ELF-1 (cell line): ENCODE measurements at places on chromosomes 12 and 14.

- DNase-seq: no peak
Observed at GRCh38 chr12:127125607-127126259, 1141.2 kb upstream of the TMEM132C start.

- DNase-seq: no peak
Observed at GRCh38 chr12:132471011-132471857, 18.7 kb upstream of the FBRSL1 start.

DNA sequence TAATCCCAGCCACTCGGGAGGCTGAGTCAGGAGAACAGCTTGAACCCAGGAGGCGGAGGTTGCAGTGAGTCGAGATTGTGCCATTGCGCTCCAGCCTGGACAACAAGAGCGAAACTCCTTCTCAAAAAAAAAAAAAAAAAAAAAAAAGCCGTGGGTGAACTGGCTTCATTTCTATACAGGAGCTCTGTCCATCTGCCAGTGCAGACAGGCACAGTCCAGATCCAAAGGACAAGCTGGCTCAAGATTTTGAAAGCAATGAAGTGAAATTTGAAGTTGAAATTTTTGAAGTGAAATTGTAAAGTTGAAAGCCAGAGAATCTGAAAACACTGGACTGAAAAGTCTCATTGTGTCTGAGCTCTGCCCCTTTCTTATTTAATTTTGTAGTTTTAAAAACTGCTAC, 134.7 kb downstream of the CALM1 start:
- DNase-seq: no peak

DNA sequence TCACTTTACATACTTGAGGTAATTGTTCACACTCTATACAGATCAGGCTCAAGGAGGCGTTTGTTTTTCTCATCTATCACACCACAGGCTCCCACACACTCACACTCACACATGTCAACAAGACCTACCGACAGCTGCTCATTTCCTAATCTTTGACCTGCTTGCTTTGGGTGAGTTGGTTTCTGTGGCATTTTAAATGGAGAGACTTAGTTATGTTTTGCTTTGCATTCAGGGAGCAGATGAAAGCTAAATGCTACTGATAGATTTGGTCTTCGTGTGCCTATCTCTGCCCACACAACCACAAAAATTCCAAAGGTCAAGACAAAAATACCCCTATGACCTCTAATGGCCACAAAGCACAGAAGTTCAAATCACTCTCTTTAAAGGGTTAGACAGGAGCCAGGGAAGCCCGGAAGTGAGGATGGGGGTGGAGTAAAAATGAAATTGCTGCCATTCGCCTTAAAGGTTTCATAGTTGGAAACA, 203.5 kb upstream of the G2E3 start:
- DNase-seq: no peak

DNA sequence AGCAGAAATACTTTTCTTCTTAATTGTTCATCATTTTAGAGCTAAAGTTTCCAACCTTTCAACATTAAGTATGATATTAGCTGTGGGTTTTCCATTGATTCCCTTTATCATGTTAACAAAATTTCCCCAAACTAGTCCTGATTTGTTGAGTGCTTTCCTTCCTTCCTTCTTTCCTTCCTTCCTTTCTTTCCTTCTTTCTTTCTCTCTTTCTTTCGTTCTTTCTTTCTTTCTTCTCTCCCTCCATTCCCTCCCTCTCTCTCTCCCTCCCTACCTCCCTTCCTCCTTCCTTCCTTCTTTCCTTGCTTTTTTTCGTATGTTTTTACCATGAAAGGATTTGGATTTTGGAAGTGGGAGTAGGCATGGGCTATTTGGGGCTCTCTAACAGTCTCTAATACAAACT, 133.5 kb downstream of the LMNTD1 start:
- no peak for DNase-seq

DNA sequence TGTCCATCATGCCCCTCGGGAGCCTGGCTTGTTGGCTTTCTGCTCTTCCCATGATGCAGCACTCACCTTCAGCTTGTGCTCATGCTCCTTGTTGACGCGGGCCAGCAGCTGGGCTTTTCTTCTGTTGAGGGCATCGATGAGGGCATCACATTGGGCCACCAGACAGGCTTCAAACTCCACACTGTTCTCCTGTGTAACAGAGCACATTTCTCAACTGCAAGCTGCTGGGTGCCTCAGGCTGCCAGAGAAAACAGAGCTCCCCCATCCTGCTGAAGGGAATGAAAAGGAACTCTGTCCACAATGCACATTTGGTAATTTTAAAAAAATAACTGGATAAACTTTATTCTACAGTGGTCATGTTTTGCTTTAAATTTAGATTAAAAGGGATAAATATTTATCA, 72.1 kb downstream of the TRIM9 start:
- no peak for DNase-seq

GRCh38 chr12:114687802-114688201, 3.8 kb upstream of the TBX3 start:
- peak; percentile 16 for DNase-seq

DNA sequence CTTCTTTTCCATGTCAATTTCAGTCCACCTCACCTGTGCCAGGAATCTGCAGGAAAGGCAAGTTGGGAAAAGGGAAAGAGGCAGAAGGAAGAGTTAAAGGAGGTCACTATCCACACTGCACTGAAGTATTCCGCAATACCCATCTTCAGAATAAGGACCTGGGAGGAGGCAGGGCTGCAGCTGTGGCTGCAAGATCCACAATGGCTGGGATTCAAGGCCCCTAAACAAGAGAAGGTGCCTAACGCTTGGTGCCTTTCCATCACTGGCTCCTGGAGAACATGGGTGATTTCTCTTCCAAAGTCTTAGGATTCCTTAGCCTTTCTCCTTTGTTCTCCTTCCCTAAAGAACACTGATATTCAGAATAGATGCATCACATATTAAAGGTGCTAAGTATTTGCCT, 204.0 kb downstream of the GRIN2B start:
- no peak for DNase-seq

GRCh38 chr14:92538412-92538985, 24.9 kb downstream of the RIN3 start:
- no peak for DNase-seq

GRCh38 chr12:80242321-80242720, 143.0 kb downstream of the OTOGL start:
- DNase-seq: no peak

DNA sequence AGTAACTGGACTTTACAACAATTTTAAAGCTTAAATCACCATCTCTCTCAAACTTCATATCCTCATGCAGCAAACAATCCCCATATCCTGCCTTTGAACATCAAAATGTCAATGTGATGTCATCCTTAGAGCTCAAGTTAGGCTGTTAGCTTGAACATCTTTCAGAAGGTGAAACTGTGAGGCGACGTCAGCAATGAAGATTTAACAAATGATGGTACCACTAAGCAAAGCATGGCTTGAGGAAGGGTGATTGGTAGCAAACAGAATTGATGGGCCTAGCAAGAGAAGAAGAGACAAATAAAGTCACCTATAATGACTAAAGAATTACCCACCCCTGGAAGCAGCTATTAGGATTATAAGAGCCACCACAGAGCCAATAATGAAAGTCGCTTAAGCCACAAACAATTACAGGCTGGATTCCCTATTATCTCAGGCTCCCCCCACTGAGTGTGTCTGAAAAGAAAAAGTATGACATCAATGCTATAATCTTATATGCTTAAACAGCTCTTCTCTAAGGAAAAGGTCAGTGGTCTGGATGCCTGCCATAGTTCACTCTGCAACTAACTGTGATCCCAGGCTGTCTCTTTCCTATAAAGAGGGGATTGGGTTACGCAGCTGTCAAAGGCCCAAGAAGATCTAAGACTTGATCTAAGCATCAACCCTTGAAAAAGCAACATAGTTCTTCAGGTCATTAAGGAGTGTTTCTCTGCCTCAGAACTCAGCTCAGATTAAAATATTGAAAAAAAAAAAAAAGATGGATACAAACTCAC, 18.1 kb downstream of the EGLN3 start:
- DNase-seq: no peak

DNA sequence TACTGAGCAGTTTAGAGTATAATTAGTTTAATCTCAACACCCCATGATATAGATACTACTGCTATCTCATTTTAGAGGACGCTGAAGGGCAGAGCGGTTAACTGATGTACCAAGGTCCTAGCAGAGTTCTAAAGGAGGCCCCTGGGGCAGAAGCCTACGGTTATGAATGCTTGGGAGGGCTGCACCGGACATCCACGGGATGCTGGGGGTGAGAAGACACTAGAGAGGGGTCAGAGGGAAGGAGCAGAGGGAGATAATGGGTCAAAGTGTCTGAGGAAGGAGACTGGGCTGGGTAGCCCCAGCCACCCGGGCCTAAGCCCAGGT, 1.6 kb upstream of the ACTR6 start:
- DNase-seq: no peak

DNA sequence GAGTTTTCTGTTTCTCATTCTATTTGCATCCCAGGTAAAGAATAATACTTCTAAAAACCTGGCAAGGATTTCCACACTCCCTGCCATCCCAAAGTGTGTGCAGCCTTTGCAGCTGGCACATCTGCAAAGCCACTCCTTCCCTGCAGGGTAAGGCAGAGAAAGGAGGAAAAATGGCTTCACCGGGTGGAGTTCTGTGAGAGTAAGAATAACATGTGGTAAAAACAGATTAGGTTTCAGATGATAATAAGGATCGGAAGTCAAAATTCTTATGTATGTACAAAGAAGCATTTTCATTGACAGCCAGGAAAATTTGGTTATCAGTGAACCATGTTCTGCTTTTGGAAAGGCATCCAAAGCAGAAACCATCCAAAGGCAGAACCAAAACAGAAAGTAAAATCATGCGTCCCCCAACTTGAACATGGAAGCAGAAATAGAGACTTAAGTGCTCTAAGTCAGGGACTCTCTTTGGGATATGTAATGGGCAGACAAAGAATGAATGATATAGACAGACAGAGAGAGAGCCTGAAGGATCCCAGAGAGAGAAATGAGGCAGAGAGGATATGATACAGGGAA, 192.6 kb upstream of the CCDC196 start:
- DNase-seq: no peak

GRCh38 chr14:75941030-75941429, 40.8 kb downstream of the TGFB3 start:
- DNase-seq: no peak

- no peak for DNase-seq
Observed at GRCh38 chr12:3933074-3933818, 60.0 kb upstream of the PARP11 start.

DNA sequence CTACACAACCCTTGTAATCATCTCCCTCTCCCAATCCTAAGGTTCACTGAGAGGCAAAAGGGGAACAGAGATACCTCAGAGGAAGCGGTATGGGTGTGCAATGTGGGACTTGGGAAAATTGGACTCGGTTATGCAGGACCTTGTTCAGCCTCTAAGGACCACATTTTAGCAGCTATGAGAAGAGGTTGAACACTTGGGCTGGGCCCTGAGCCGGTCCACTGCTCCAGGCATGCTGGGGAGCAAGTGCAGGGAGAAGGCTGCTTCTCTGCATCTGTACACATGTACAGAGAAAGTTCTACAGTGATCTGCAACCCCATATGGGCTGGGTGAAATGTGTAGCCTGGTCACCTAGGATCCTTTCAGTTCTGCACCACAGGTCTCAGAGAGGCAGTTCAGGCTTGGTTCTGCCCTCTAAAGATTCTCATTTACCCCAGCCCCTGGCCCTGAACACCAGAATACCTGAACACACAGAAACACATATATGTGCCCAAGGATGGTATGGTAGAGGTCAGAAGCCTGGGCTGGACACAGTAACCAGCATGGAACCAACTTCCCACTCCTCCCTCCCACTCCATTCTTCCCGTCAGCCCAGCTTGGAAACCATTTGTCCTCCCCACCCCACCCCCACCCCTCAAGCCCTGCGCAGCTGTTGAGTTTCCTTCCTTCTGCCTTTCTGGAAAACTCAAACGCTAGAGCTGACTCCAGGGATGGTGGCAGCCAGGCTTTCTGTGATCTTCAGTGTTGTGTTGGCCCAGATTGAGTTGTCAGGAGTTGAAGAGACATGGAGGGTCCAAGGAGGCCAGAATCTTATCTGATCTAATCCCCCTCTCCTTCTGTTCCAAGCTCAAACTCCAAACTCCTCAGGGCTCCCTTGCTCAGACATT, 10.4 kb downstream of the HOXC5 start:
- no peak for DNase-seq

DNA sequence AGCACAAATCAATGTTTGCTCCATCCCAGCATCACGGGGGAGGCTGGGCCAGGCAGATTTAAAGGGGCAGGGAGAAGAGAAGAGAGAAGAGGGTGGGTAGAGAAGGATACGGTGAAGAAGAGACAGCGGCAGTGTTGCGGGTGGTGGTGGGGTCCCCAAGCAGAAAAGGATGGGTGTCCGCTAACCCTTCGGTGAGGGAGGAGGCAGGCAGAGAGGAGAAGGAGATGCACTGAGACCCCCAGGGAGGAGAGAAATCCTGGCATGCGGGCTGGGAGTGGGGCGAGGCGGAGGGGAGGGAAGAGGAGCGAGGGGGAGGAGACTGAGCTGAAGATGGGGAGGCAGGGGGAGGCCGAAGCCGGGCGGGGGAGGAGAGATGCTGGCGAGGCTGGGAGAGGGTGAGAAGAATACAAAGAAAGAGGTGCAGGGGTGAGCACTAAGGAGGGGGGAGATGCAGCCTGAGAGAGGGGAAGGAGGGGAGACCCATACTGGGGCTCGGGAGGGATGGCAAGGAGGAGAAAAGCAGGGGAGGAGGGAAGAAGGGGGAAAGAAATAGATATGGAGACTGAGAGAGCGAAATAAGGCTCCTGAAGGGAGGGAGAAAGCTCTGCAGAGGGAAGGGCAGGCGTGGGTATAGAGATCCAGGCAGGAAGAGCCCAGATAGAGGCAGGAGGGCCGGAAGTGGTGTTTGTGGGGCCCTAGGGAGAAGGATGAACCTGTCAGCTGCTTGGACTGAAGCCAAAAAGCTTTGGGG, at the start of gene JPH4:
JPH4 (minus strand) TSS at position 231 of the 751 bp plus-strand sequence. CDS start 1,337 bp downstream, outside the sequence.
- DNase-seq: no peak

DNA sequence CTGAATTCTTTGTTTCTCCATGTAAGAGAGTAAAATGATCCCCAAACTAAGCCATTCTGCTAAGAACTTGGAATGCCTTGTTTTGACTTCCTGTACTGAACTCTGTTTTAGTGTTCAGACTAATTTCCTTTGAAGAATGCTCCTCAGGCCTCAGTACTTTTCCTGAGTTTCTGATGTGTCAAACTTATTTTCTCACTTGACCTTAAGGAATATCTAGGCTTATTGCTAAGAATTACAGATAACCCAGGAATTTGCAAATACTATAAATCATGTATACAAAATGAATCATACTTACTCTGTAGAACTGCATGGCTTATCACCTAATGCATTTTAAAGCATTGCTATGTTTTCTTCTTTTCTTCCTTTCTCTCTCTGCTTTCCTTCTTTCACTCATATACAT, 93.1 kb upstream of the PKP2 start:
- DNase-seq: no peak
